IPS-NIHi11 (cell line): ENCODE measurements at places on chromosomes 11 and 22.

GRCh38 chr11:12786891-12787290 lies 112.7 kb downstream of the TEAD1 start:
- no peak for DNase-seq

DNA sequence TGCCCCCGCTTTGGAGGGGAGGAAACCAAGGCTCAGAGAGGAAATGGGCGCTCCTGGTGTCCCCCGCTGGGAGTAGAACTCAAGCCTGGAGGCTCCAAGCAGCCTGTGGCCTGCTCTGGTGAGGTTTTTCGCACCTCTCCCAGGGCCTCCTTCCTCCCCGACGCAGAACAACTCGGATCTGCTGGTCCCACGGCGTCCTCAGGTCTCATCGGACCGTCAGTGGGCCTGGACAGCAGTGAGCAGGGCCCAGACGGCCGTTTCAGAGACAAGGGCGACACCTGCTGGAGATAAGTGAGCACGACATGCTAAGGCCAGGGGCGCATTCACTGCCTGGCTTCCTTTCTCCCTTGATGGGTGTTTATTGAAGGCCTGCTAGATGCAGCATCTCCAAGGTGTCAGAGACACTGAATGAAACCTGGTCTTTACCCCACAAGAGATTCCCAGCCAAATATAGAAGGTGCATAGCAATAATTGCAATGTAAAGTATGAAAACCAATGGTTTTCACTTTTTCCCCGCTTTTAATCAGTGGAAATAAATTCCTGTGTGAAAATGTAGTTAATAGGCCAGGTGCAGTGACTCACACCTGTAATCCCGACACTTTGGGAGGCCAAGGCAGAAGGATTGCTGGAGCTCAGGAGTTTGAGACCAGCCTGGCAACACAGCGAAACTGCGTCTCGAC lies 26.9 kb upstream of the CD82 start:
- peak; percentile 94 for DNase-seq

GRCh38 chr11:93481279-93481678 lies 61.9 kb downstream of the SMCO4 start:
- DNase-seq: no peak

- DNase-seq: no peak
Observed at GRCh38 chr11:61636676-61637075, 43.5 kb upstream of the DAGLA start.

DNA sequence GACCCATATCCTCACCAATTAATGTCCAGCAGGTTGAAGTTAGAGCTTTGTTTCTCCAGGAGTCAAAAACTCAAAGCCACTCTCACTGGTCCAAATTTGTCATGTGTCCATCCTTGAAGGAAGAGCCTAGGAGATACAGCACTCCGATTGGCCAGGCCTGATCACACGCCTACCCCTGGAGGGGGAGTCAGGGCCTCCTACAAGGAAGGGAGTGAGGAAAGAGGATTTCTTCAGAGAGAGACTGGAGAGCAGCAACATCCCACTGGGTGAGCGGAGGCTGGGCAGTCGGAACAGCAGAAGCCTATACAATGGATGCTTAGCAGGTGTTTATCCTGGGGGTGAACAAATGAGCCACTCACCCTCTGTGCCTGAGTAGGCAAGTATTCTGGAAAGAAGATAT lies 113.9 kb downstream of the TRIM29 start:
- DNase-seq: peak; percentile 70

- DNase-seq: no peak
Observed at GRCh38 chr11:133172349-133172748, 360.0 kb downstream of the OPCML start.

GRCh38 chr11:35061516-35062440 lies 77.2 kb upstream of the CD44 start:
- DNase-seq: no peak

DNA sequence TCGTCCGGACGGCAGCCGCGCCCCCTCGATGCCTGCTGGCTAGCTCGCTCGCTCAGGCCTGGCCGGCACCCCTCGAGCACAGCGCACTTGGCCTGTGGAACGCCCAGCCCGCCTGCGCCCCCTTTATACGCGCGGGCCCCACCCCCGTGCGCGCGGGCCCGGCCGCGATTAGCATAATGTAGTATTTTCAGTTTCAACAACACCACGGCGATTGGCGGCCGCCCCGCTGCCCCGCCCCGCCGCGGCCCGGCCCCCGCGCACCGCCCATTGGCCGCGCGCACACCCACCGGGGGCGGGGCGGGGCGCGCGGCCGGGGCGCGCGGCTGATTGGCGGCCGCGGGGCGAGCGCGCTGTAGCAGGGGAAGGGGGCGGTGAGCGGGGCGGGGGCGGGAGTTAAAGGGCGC lies at the start of gene CDKN1C:
TSS of gene CDKN1C (minus strand) at position 98 of the 404 bp plus-strand sequence. CDS start 319 bp downstream, outside the sequence.
- peak; percentile 92 for DNase-seq

DNA sequence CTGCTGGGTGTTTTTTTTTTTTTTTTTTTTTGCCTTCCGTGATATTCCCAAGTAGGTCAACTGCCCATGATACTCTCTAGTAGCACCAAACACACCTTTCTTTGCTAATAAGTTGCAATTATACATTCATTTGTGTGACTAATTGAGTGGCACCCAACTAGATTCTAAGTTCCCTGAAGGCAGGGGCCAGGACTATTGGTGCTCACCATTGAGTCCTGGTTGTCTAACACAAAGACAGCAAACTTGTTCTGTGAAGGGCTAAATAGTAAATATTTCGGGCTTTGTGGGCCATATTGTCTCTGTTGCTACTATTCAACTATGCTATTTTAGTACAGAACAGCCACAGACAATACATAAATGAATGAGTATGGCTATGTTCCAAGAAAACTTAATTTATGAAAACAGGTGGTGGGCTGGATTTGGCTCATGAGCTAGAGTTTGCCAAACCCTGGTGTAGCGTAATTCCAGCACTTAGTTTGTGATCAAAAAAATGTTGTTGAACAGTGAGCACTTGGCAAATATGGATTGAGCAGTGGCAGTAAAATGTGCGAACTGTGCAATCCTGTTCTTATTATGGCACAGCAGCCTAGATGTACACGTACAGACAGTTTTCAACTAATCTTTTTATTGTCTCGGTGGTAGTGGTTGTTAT lies 11.3 kb downstream of the ENDOD1 start:
- DNase-seq: no peak

GRCh38 chr22:37428649-37429586 lies 1.6 kb upstream of the ELFN2 start:
- peak; percentile 86 for DNase-seq

DNA sequence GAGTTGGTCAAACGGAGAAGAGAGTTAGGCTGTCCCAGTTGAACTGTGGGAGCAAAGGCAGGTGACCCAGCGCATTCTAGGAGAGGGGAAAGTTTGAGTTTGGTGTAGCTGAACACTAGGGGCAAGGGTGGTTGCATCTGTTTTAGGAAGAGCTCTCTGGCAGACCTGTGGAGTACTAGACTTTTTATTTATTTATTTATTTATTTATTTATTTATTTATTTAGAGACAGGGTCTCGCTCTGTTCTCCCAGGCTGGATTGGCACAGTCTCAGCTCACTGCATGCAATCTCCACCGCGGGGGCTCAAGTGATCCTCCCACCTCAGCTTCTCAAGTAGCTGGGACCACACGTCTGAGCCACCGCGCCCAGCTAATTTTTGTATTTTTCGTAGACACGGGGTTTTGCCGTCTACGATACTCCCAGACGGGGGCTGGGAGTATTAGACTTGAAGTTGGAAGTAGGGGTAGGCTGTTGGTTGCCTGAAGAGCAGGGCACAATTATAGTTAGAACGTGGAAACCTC lies 950 bp upstream of the ACER3 start:
- DNase-seq: no peak

DNA sequence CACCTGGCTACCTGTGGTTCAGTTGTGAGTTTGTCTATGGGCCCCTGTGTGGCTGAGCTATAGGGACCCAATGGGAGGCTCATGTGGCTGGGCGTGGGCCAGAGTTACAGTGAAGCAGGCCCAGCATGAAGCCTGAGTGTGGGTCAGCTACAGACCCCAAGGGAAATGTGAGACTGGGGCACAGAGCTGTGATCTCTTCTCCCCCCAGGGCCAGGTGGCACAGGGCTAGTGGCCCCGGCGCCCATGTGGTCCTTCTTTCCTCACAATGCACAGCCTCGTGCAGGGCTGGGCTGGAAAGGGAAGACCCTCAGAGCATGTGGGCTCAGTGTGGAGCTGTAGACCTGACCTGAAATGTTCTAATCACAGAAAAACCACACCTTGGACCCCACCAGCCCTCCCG lies 71.6 kb upstream of the NECTIN1 start:
- no peak for DNase-seq

DNA sequence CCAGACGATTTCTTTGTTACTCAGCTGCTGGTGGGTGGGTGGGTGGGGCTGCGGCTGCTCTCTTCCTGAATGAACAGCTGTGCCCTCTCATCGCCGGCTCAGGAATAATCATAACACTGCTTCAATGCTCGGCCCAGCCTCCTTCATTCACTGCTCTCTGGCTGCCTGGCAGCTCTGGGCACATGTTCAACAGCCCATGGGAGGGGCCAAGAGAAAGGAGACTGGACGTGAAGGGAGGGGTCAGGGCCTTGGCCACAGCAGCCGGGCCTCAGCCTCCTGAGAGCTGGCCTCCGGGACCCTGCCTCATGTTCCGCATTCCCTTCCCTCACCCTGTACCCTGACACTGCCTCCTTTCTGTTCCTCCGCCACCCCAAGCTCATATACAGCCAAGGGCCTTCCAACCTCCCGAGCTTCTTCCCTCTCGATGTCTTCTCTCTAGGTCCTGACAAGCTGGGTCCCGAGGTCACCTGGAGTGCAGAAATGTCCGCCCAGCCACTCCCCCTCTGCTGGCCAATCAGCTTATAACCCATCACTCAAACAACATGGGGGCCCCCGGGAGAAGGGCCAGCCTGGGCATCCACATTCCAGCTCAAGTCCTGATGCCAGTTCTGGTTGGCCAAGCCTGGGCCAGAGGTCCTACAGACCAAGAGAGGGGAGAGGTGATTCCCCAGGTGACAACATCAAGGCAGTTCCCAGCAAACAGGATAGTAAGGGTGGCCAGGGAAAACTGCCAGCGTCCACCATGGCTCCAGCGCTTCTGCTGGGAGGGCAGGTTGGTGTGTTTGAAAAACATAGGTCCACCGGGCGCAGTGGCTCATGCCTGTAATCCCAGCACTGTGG lies 3.2 kb upstream of the CSDC2 start:
- DNase-seq: peak; percentile 66

DNA sequence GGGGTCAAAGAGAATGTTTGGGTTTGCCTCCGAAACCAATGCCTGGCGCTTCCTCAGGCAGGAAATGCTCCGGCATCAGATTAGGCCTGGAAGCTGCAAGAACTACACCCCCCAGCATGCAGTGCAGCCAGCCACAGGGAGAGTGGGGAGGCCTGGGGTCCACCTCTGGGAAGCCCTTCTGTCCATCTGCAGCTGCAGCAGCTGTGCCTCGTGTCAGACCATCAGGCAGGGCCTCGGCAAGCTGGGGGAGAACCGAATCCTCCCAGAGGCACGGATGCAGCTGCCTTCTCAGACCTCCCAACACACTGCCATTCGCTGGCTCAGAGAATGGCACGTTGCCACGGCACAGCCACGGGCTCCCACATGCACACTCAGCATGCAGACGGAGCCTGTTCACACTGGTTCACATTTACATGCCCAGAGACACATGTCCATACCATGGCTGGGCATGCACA lies 57.4 kb downstream of the NECTIN1 start:
- DNase-seq: no peak

DNA sequence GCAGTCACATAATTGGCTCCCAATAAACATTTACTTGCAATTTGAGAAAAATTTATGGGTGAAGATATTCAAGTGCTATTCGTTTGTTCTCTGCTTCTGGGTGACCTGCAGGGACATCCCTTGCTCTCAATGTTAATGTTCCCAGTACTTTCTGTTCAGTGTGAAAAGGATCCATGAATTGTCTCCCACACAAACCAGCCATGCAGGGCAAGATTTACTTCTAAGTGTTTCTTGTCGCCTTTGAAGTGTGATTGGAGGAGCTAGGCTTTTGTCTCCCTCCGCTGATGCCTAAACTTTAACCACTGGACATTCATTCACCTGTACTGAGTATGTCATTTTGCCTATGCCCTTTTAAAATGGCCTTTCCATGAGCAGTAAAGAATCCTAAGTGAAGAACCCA lies 66.4 kb upstream of the ADA2 start:
- DNase-seq: no peak

GRCh38 chr11:36273110-36273509 lies 16.1 kb downstream of the COMMD9 start:
- DNase-seq: no peak

GRCh38 chr11:68460741-68461574 lies at the start of gene PPP6R3:
Gene PPP6R3 (plus strand): TSS chr11:68460752. CDS start chr11:68537665, 76,913 bp downstream.
- peak; percentile 74 for DNase-seq
